ENCODE measurements at places on chromosomes 13 and 19.

GRCh38 chr13:103510007-103510535 is 443.9 kb upstream of the SLC10A2 start:
- DNase-seq = no peak

DNA sequence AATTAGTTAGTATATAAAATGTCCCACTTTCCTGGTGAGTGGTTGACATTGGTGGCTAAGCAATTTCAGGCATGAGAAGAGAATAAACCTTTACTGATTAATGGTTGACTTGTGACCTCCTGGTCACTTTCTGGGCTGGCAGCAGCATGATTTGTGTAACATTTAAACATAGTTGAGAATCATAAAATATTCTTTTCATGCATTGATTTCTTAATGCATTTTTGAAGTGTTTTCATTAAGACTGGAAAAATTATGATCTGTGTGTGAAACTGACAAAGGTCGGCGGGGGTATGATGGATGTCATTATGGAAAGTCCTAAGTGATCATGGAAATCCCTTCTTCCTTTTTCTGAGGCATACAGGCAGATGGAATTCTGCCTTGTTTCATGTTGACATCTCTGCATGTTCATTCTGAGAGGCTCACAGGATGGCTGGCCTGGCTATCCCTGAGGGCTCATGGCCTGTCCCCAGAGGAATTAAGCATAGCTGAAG is 98.7 kb upstream of the RNF113B start:
- no peak for DNase-seq

DNA sequence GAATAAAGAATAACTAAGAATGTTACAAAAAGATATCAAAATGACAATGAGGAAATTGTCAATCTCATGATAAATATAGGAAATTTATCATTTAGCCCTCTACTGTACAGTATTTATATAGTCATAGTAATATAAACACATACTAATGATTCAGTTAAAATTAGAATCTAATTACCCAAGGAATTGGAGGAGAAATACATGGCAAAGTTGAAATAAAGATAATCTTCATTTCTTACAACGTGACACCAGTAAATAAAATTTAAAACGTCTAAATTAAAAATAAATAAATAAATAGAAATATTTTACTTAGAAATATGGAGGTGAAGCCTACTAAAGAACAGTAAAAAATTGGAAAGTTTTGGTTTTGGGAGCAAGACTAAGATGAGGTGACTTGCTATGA is 2163.1 kb upstream of the PCDH20 start:
- DNase-seq = no peak

GRCh38 chr19:46678110-46678732 is 17.2 kb upstream of the DACT3 start:
- DNase-seq = peak; percentile 83

Data from hematopoietic multipotent progenitor cell treated with erythropoietin and hydrocortisone succinate and interleukin-3 and kit ligand, for 6 days (in vitro differentiated cells).